Right forelimb (tissue), 1 donor: ENCODE measurements at places on chromosomes 2 and 18.
A peak's percentile ranks its signal among the peaks of the same experiment; 100 is the strongest.

DNA sequence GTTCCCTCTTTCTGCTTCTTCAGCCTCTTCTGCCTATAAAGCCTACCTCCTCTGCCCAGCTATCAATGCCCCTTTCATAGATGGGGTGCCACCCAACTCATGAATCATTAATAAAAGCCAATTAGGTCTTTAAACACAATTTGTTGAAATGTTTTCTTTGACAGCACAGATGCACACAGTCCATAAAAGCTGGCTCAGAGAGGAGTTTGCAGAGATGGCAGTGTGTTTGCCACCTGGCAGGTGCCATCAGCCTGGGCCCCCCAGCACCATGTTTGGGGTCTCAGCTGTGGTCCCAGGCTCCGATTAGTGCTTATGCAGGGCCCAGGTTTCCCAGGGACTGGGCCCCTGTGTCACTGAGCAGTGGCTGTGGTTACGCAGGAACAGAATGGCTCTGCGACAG lies 7.9 kb upstream of the MC2R start:
- no peak for DNase-seq

- no peak for DNase-seq
Observed at GRCh38 chr2:219451661-219452360, 17.2 kb downstream of the SPEG start.

DNA sequence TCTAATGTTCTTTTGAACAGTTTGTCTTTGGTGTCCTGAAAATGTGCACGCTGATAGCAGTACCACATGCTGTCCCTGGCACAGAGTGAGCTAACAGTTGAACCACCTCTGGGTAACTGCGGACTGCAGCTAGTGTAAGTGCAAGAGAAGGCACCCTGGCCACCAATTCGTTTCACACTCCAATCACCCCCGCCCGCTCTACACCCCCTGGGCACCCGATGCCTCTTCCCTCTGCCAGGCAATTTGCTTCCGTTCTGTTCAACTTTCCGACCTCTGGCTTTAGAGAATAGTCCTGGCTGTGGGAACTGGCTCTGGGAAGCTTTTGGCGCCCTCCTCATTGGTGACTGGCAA lies 1.4 kb downstream of the DOCK10 start:
- peak; percentile 60 for DNase-seq

- peak; percentile 51 for DNase-seq
Observed at GRCh38 chr2:239271882-239272281, 128.9 kb downstream of the HDAC4 start.

DNA sequence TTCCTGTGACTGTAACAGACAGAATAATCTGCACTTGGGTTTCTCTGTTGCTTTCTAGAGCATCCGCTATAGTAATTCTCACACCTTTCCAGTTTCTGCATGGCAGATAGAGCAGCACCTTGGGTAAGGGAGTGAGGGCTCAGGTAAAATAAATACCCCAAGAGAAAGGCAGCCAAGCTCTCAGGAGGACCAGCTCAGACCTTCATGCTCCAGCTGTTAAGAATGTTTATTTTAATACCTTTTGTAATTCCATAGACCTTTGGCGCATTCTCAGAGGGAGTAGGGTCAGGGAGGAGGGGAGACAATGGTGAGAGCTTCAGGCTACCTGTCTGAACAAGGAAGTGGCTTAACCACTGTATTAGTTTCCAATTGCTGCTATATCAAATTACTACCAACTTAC lies 16.2 kb upstream of the TMEM178A start:
- no peak for DNase-seq

- no peak for DNase-seq
Observed at GRCh38 chr2:8204711-8205110, 477.1 kb upstream of the ID2 start.

DNA sequence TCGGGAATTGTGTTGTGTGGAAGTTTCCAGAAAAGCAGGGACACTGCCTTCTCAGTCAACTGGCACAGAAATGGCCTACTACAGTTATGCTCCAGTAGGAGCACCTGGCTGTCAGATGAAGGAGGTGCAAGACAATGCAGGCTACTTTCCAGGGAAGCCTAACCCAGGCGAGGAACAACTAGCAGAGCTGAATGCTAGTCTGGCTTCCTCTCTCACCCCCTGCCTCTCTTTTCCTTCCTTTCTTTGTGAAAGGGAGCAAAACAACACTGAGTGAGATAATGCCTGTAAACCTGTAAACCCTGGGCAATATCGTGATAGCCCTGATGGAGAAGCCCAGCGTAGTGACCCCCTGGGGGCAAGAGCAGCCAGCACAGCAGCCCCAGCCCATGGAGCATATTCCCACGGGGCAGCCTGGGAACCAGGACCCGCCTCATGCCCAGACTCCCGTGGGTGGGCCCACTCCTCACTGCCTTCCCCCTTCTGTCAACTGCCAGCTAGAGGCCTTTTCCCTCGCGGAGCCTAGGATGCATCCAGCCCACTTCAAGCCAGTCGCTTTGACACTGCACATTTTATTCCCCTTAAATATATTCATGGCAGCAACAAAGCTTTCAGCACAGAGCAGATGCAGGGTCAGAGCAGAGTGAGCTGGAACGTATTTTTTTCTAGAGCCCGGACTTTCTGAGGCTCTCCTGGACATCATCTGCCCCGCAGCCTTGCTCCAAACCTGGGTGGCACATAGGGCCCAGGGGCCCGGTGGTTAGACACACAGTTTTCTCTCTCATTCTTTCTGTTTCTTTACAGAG lies 77.0 kb downstream of the PDCL3 start:
- DNase-seq, result no peak

DNA sequence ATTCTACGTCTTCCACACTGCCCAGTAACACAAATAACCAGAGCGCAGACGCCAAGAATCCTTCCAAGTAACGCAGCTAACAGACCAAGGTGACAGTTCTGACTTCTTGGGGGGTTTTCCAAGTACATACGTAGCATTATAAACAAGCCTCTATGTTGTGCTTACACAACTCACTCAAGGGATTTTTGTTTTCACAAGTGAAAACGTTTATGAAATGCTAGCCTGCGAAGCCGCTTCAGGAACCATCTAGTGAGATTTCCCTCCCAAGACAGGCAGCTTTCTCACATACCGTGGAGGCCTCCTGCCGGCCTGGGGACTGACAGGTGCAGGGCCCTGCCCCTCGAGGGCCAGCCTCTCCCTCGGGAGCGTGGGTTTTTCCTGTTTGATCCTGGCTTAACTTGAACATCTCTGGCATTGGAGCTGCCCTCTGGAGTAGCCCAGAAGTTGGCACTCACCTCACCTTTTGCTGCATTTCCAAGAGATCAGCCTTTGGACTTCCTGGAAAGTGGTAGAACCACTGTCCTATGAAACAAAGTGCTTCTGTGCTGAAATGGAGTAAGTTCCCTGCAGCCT lies 151.1 kb downstream of the MBP start:
- DNase-seq, result no peak

- DNase-seq, result no peak
Observed at GRCh38 chr2:160731856-160732255, 238.2 kb upstream of the RBMS1 start.

- no peak for DNase-seq
Observed at GRCh38 chr2:88808083-88808482, 116.6 kb downstream of the RPIA start.

GRCh38 chr18:71114550-71115210 lies 825.8 kb downstream of the SOCS6 start:
- no peak for DNase-seq

- DNase-seq, result no peak
Observed at GRCh38 chr2:144671695-144672455, 152.0 kb upstream of the ZEB2 start.

GRCh38 chr2:221461901-221462300 lies 110.2 kb downstream of the EPHA4 start:
- no peak for DNase-seq

- DNase-seq, result no peak
Observed at GRCh38 chr2:201959626-201960025, 74.0 kb upstream of the FZD7 start.

DNA sequence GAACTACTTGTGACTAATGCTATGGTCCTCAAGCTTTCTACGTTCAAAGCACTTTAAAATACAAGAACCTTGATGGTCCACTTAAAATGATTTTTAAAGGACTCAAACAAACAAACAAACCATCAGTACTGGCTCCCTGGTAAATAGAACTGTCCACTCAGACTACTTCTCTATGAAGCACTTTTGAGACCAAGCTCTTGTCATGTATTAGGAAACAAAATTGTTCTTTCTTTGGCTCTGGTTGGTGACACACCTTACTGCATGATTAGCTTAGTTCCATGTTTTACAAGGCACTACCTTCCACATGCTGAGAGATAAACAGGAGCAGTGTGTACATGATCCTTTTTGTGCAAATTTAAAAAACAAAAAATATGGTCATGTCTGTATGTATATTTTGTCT lies 19.7 kb downstream of the DARS1 start:
- no peak for DNase-seq

GRCh38 chr2:115746151-115746550 lies 1303.7 kb downstream of the DPP10 start:
- no peak for DNase-seq

DNA sequence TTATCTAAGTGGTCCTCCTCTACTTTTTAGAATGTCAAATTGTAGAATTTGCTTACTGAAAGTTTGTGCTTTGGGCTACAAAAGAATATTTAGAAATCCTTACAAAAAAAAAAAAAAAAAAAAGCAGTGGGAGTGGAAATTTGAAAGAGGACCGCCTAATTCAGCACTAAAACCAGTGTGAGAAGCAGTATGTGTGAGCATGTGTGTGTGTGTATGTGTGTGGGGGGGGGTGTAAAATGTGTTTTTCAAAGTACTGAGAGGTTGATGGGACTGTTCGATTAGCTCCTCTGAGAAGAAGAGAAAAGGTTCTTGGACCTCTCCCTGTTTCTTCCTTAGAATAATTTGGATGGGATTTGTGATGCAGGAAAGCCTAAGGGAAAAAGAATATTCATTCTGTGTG lies at the start of gene VIT:
Gene VIT (plus strand): TSS at position 175 of the 400 bp plus-strand sequence. CDS start 19,664 bp downstream, outside the sequence.
- no peak for DNase-seq

DNA sequence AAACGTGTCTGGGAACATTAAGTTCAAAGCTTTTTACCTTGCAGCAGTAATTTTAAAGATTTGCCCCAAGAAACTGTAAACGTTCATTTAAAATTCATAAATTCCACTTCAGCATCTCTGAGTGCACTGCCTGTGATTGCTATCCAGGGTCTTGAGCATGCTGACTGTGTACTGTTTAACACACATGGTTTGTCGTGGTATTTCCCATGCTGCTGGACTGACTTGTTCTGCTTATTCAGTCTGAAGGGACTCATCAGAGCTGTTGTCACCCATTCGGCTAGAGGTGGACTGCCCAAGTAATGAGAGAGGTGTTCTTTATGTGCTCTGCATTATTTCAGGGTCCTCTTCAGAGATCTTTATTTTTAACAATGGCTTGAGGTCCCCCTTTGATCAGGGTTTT lies 53.1 kb downstream of the RHBDD1 start:
- DNase-seq, result no peak

DNA sequence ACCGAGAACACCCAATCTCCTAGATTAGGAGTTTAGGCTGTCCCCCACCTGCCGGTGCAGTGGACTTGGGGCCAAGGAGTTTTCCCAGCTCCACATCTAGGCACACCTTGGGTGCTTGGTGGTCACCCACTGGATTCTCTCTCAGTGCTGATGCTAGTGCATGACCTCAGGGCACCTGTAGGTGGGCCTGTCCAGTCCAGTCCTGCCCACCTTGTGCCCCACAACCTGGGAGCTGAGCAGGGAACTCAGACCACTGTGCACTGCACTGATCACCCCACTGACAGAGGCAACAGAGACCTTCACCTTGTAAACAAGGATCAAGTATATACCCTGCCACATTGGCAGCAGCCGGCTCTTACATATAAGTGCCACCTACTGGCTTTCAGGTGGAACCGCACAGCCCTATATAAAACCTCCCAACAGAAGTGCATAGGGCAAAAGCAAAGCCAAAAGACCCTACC lies 12.7 kb upstream of the CDH19 start:
- no peak for DNase-seq

- DNase-seq, result no peak
Observed at GRCh38 chr2:113277474-113278072, 1.1 kb downstream of the PAX8 start.

GRCh38 chr2:166727095-166727494 lies 161.2 kb upstream of the XIRP2 start:
- DNase-seq, result no peak

DNA sequence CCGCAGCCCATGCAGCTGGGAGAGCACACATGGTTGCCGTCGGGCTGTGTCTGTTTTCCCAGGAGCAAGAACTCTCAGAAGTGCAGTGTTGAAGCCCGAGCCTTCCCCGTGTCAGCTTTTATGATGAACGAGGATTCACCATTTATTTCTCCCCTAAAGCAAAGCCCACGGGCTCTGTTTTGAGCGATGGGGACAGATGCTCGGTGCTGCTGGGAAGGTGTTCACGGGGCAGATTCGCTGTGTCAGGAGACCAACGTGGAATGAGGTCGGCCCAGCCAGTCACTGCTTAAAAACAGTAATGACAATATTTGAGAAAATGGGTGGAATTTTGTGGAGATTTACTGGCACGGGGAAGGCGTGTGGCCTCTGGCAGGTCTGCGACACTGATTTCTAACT lies 43.9 kb downstream of the NFATC1 start:
- no peak for DNase-seq

DNA sequence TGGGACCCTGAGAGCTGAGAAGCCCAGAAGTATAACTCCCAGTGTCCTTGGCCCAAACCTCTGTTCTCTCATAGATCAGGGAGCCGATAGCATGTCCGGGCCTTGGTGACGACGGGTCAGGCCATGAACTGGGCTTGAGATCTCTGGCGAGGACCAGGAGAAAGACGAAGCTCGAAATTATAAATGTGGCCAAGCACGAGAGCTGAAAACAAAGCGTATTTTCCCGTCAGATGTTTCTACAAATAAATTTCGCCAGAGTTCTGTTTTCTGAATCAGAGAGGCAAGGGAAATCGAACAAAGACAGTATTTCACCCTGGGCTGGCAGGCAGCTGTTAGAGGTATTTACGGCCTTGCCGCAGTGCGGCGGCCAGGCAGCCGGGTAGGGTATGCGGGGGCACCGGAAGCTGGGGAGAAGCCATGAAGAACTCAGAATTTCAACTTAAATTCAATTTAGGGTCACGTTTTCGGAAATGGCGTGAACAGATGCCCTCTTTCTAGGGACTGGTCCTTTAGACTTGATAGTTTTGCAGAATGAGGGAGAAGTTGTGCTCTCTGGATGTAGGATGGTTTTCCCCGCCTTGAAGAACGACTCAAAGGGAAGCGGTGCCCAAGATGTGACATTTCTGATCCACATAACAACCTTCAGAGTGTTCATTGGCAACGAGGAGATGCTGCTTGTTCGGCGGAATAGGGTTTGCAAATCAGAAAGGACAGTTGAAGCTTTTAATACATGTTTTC lies 9.6 kb downstream of the HOXD8 start:
- peak; percentile 68 for DNase-seq
